T-cell (primary cell): ENCODE measurements at places on chromosomes 5 and 9.

GRCh38 chr5:79074641-79075040 lies 5.1 kb downstream of the BHMT2 start:
- no peak for DNase-seq

GRCh38 chr5:32017692-32018367 lies 156.3 kb downstream of the GOLPH3 start:
- DNase-seq, result no peak

DNA sequence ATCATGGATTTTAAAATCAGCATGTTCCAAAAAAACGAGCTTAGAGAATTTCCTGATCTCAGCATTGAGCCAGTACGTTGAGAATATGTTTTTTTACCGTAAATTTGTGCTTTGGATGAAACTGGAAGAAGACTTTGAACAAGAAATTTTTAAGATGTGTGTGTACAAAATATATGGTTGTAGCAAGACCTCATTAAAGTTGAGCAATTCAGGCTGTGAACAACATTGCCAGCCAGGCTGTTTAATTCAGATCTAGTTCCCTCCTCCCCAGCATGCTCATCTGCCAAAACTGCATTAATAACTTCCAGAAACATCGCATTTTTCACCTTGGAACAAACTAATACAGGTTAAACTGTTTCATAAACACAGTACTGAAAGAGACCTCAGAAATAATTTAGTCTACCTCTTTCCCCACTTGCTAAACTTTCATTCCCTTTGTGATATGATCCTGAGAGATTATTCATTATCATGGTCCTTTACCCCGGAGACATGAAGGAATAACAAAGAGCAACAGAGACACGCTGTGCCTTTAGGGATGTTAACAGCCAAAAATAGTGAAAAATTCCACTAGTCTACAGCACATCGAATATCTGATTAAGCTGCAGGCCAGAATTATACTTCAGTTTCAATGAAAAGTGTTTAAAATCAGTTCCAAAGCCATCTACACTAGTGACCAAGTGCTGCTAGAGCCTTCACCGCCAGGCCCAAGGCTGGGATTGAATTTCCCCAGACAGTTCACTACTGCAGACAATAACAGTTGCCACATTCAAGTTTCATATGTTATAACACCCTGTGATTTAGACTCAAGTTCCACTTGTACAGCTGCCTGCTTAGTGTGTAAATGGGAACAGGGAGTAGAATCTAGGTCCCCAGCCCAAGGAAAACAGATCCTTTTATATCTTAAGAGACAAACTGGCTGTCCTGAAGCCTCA lies 89.6 kb downstream of the EFNA5 start:
- no peak for DNase-seq

- DNase-seq, result no peak
Observed at GRCh38 chr5:146632620-146633322, 116.8 kb upstream of the GPR151 start.

DNA sequence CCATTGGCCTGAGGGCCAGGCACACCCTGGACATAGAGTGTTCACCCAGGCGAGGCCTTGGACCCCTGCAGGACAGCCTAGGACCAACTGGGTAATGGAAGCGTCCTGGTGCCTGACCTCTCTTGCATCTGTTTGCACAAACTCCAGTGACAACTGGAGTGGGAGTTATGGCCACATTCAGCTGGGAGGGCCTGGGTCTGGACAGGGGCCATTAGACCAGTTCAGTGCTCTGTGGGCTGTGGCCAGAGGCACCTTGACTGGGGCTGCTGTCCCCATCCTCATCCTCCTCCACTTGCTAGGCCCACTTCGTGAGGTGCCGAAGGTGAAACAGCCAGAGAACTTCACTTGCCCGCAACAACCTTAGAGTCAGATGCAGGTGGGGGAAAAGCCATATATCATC lies 372.7 kb upstream of the IRX1 start:
- DNase-seq, result no peak

GRCh38 chr5:158364367-158364766 lies 505.4 kb upstream of the CLINT1 start:
- DNase-seq, result no peak

DNA sequence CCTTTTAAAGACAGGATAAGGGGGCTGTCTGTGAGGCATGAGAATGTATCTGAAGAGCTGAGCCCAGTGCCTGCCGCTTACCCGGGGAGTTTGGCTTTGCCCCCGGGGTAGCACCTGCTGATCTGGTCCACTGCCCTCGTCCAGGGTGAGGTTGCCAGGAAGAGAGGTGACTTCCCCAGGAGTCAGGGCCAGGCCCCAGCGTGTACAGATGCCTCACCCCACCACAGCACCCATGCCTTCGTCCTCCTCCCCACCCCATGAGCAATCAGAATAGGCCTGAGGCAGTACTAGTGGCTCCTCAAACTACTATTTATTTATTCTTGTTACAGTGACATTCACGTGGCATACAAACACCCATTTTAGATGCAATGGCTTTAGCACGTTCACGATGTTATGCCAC lies 15.7 kb upstream of the AIF1L start:
- DNase-seq, result no peak

GRCh38 chr9:90770182-90770738 lies 31.4 kb upstream of the SYK start:
- DNase-seq, result no peak

GRCh38 chr5:54996466-54996865 lies 11.1 kb upstream of the ESM1 start:
- DNase-seq, result no peak

GRCh38 chr9:6873857-6874256 lies 116.1 kb downstream of the KDM4C start:
- no peak for DNase-seq

DNA sequence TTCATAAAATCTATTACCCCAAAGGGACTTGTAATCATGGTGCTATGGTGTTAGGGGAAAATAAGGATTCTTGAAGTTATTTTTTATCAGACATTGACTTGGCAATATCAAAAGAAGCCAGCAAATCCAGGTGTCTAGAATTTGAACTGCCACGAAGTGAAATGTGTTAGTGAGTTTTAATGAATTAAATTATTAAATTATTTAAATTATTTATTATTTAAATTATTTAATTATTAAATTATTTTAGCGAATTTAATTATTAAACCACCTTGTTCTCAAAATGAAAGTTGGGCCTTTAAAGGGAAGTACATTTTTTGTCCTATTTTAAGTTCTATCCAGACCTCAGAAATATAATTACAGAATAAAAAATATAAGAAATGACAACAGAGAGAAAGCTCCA lies 332.6 kb upstream of the SMC2 start:
- DNase-seq, result no peak

- no peak for DNase-seq
Observed at GRCh38 chr5:51811883-51812471, 428.7 kb downstream of the ISL1 start.

DNA sequence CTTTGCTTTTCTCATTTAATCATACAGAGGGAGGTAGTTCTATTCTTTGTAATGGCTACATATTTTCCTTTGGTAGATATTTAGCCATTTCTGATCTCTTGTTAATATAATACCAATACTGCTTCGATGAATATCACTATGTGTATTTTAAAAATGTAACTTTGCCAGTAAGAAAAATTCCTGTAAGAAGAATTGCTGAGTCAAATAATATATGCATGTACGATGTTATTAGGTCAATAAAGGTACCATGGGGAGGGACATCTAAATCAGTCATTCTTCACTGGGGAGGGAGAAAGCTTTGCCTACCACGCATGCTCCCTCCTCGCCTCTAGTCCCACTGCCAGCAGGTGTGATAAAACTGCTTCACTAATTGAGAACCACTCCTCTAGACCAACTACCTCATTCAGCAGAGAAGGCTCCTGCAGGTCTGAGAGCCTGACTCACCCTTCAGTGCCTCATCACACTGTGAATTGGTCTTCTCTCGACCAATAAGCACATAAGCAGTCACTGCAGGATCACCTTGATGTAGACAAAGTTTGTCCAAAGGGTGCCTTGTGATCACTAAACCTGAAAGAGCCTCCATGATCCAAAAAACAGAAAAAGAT lies 56.1 kb upstream of the TBCA start:
- no peak for DNase-seq

DNA sequence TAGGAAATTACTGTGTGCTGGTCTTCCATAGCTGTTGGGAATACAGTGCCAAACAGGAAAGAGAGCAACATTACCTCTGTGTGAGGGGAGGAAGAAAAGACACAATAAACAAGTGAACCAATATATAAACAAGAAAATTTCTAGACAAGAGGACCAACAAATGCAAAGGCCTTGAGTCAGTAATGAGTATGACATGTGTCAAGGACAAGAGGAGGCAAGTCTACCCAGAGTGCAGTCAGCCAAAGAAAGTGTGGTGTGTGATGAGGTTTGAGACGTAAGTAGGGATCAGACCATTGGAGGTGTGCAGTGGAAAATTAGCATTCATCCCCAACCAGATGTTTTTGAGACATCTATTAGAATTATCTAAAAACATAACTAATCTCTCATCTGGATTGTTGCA lies 69.5 kb upstream of the CDH6 start:
- no peak for DNase-seq

DNA sequence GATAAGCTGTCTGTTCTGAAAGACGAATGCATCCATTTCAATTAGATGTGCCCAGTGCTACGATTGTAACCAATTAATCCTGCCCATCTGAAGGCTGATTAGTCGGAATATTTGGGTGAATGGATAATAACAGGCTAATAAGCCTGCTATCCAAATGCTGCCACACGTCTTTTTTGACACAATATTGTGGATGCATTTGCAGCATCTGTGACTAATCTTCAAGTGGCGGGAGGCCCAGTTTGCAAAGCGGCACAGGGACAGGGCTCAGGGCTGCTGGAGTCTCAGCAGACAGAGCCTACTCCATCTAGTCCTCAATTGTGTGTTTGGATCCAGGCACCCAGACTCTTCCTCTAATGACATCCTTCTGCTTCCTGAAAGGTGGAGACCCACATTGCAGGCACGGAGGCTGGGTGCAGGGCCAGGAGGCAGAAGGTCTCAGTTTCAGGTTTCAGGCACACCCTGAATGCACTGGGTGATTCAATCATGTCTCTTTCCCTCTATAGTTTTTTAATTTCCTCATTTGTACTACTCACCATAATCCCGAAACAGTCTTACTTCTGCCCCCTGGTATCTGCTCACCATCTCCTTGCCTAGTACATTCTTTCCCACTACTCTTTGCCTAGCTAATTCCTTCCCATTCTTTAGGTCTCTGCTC lies 169.6 kb downstream of the ASTN2 start:
- DNase-seq, result no peak

DNA sequence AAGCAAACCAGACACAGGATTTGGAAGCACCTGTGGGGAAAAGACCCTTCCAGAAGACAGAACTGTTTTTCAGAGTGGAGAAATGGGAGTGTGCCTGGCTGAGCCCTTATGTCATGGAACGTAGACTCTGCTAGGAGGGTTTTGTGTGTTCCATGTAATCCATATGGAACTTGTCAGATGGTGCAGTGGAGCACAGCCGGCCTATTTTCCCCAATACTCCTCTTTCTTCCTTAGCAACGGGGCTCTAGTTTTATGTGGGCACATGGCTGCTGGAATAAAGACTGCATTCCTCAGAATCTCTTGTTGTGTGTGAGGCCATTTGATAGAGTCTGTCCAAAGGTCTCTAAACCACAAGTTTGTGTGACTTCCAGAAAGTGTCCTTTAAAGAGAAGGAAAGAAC lies 284.0 kb downstream of the DRD1 start:
- DNase-seq, result no peak

- no peak for DNase-seq
Observed at GRCh38 chr5:146107901-146108300, 2.5 kb upstream of the PLAC8L1 start.
